ENCODE measurements at places on chromosomes 4 and X. TPM values are rescaled to one million over a fixed set of nuclear protein-coding genes. Genes with fewer than 3 reads are reported as not detected.

DNA sequence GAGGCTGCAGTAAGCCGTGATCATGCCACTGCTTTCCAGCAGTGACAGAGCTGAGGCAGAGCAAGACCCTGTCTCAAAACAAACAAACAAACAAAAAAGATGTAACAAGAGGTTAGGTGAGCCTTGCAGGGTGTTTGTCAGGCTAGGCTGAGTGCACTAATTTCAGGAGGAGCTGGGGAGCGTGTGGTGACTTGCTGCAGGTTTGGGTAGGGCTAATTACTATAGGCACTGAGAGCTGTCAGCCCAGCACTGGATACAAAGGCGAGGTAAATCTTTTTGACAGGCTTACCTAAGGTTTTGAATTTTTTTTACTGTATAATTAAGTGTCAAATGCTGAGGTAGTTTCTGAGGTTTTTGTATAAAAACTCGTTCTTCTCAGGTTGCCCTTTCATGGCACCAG is 29.8 kb upstream of the SH3D19 start:
- DNase-seq = no peak

DNA sequence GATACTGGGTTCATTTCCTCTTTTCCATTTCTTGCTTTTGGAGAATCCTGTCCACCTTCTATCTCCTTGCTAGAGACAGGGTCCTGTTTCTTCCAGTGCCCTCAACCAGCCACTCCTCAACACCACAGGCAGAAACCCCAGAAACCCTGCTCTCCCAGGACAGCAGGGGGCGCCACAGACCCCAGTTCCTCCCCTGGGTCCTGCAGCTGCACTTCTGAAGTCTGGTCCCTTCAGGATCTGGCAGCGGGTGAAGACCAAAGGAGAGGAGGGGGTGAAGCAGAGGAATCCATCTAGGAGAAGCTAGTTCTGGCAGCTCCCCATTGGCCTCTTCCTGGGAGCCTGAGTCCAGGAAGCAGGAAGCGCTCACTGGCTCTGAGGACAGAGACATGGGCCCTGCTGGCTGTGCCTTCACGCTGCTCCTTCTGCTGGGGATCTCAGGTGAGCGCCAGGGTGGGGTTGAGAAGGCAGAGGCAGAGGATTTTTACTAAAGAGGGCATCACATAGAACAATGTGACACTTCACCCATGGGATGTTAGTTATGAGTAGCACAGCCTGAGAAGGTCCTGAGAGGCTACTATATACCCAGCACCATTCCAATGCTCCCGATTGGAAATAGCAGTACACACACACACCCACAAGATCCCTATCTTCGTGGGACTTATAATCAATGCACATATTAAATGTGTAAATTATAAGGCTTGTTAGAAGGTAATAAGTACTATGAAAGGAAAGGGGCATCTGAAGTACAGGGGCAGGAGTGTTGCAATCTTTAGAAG is at the start of gene PRSS48:
TSS of gene PRSS48 (plus strand) at position 375 of the 776 bp plus-strand sequence. CDS start at position 387, 12 bp downstream.
- DNase-seq = no peak

- DNase-seq = no peak
These were observed at the start of gene AVPR2 for GRCh38 chrX:153903991-153904957. Gene AVPR2, plus strand, starts transcription at chrX:153904673. Its CDS starts 473 bp downstream, at chrX:153905146.

The TMEM255A gene
- 1.3 TPM for total RNA-seq

The TXK gene
- 3.2 TPM for total RNA-seq

All from breast epithelium (tissue), 4 donors.